ACHN (cell line): ENCODE measurements at places on chromosomes 5 and 9.

GRCh38 chr5:123266365-123266764, 156.8 kb downstream of the CEP120 start:
- no peak for DNase-seq

DNA sequence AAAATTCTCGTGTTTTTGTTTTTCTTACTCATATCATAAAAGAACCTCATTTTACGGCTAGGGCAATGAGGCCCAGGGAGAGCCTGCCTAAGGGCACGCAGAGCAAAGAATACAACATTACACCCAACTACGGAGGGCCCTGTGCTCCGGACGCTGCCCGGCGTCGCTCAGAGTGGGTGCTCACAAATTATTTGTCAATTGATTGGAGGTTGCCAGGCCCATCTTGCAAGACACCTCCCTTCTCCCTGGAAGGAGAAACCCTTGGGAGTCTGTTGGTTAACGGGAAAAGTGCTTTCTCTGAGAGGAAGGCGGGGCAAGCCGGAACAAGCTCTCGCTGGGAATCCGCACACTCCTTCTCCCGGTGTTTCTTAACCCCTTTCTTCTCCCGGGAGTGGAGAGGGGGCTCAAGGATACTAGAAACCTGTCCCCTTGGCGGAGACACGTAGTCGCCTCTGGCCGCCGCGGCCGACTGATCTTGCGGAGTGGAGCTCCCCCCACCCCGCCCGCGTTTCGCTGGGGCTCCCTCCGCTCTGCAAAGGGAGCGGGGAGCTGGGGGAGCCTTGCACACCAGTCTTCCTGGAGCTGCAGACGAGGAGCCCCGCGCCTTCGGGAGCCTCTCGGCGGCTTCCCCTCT, 599.3 kb upstream of the SGCD start:
- DNase-seq = no peak

- no peak for DNase-seq
Measured at GRCh38 chr9:135007601-135008000, 79.9 kb upstream of the OLFM1 start.

DNA sequence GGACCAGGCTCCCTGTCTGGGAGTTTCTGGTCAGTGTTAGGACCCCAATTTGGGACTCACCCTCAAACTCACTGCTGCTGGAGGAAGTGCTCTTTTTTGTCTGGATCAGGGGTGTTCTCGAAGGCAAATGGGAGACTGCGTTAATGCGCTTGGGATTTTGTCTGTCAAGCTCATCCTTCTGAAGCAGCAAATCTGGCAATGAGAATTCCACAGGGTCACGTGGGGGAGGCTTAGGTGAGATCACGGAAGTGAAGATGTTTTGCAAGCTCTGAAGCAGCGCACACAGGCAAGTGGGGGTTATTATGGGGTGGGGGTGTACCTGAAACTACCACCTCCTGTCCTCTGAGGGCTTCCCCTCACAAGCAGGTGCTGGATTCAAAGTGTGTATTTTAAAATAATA, 10.5 kb upstream of the TEX53 start:
- DNase-seq = no peak

GRCh38 chr5:107687404-107687803, 16.7 kb upstream of the EFNA5 start:
- no peak for DNase-seq

DNA sequence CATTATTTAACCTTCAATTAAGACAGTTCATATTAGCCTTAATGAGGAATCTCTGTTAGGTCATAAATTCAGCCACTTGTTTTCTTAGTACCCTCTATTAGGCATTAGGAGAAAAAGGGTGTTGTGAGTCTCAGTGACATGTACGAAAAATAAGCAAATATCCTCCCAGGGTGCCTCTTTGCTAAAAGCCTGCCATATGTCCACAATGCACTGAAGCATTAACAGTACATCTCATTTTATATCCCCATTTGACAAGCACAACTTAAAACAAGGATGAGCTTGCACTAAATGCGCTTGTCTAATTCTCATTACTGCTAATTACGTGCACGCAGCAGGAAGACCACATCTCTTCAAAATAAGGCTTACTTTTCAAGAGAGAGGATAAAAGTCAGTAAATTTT, 48.4 kb upstream of the SRFBP1 start:
- DNase-seq = no peak

GRCh38 chr5:7207979-7208378, 188.0 kb upstream of the ADCY2 start:
- DNase-seq = no peak

GRCh38 chr9:72586388-72587130, 65.2 kb downstream of the TMC1 start:
- DNase-seq = peak; percentile 6

DNA sequence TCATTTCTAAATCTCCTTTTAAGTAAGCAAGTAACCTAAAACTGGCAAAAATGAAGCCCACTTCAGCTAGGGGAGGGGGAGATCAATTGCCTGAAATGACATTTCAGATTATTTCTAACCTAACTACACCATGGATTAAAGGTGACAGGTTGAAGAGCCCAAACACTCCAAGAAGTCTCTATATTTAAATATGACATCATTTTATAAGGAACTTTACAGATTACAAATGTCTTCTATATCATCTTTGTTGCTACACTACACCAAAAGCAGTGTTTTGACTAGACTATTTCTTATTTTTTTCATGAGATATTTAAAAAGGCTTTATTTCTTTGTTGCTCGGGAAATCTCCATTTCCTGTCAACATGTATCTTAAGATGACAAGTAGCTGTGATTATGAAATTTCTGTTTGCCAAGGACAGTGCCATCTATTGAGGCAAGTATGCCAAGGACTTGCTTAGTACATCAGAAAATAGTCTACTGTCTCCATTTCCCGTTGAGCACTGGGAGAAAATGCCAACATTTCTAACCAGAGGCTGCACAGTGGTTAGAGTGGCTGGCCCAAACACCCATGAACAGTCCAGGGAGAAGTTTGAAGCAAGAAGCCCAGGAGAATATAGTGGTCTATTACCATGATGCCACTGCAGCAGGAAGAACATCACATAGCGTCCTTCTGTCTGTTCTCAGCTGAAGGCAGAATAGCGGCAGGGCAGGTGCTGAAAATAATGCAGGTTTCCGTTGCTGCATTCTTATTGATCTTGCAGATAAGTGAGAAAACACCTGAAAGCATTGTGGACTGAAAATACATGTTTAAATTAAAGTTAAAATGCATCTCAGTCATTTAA, 93.4 kb upstream of the ITGA2 start:
- no peak for DNase-seq

DNA sequence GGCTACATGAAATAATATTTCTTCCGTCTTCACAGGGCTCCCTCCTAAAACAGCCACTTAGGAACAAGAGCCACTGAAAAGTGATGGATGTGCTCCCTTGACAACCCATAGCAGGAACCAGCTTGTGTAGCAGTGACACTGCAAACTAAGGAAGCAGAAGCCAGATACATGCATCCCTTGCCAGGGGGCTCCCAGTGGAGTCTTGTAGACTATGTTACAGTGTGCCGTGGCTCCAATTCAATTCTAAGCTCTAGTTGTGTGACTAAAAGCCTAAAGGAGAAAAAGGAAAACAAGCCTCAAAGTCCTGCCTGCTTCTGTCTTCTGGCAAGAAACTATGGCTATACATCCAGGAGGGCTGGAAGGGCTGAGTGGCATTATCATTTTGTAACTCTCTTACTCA, 12.2 kb upstream of the TAF1L start:
- no peak for DNase-seq

GRCh38 chr9:108528231-108528630, 327.6 kb downstream of the ACTL7B start:
- DNase-seq = no peak

DNA sequence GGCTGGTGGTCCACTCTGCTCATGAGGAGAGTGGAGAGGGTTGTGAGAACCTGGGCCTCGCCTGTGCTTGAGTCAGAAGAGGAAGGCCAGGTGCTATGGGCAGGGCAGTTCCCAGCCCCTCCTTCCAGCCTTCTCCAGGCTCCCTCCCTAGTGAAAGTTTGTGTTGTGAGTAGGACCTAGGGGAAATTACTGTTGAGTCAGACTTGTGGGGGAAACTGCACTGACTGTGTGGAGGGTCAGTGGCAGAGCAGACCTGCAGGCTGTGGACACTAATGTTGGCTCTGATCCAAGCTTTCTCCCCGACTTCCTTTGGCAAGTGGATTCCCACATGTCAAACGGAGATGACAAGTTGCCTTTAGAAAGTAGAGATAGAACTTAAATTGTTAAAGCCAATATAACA, 102.6 kb downstream of the ARHGAP26 start:
- DNase-seq = peak; percentile 36

DNA sequence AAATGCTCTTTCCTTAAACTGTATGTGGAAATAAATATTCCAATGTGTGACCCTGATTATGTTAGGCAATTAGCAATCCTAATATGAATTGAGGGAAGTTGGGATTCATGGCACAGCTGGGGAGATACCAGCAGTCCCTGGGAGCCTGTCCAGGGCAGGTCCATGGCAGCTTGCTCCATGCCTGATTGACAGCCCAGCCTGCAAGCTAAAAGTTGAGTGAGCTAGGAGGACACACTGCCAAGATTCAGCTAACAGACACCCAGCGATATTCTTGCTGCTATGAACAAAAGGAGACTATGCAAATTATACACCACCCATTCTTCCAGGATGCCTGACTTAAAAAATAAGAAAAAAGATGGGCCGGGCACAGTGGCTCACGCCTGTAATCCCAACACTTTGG, 6.2 kb downstream of the TGFBI start:
- no peak for DNase-seq

- DNase-seq = no peak
Measured at GRCh38 chr5:166562246-166562645, 1729.2 kb upstream of the WWC1 start.

- DNase-seq = no peak
Measured at GRCh38 chr9:130871395-130872062, 25.1 kb downstream of the QRFP start.

GRCh38 chr9:121503444-121503843, 3.8 kb upstream of the GGTA1 start:
- no peak for DNase-seq

- DNase-seq = no peak
Measured at GRCh38 chr9:20540169-20540863, 82.0 kb downstream of the MLLT3 start.

- no peak for DNase-seq
Measured at GRCh38 chr9:25254051-25254450, 424.2 kb downstream of the TUSC1 start.

GRCh38 chr9:35661756-35662350, 3.1 kb downstream of the ARHGEF39 start:
- no peak for DNase-seq

DNA sequence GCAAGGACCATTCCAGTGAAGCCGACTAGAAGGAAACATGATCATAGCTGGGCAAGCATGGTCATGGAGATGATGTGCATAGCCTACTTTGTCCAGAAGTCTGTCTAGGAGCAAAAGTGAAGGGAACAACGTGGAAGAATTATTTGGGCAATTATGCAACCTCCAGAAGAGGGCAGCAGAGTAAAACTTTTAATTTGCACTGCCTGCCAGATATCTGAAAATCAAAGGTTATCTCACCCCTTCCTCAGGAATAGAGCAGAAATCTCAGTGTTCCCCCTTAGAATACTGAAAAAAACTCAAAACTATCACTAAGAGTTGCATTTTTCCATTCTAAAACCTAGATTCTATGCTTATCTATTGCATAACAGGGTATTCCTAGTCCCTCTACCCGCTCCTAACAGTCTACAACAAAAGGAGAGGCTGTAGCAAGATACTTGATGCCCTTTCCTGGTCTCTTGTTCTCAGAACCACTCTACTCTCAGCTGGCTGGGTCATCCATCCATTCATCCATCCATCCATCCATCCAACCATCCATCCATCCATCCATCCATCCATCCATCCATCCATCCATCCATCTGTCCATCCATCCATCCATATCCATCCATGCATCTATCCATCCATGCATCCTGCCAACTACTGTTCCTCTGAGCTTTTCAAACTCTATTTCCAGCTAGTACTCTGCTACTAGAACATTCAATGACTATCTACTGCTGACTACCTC, 8.4 kb upstream of the SETD9 start:
- peak; percentile 48 for DNase-seq

GRCh38 chr9:93123561-93124283, 10.3 kb downstream of the NINJ1 start:
- no peak for DNase-seq

DNA sequence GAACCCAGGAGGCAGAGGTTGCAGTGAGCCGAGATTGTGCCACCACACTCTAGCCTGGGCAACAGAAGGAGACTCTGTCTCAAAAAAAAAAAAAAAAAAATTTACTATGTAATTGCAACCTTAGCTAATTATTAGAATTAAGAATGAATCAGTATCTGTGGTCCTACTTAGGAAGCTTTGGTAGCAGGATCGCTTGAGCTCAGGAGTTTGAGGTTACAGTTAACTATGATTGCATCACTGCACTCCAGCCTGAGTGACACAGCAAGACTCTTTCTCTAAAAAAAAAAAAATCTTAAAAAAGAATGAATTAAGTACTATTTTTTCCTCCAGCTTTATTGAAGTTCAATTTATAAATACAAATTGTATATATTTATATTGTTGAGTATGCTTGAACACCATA, 16.7 kb downstream of the NDUFAF2 start:
- no peak for DNase-seq

DNA sequence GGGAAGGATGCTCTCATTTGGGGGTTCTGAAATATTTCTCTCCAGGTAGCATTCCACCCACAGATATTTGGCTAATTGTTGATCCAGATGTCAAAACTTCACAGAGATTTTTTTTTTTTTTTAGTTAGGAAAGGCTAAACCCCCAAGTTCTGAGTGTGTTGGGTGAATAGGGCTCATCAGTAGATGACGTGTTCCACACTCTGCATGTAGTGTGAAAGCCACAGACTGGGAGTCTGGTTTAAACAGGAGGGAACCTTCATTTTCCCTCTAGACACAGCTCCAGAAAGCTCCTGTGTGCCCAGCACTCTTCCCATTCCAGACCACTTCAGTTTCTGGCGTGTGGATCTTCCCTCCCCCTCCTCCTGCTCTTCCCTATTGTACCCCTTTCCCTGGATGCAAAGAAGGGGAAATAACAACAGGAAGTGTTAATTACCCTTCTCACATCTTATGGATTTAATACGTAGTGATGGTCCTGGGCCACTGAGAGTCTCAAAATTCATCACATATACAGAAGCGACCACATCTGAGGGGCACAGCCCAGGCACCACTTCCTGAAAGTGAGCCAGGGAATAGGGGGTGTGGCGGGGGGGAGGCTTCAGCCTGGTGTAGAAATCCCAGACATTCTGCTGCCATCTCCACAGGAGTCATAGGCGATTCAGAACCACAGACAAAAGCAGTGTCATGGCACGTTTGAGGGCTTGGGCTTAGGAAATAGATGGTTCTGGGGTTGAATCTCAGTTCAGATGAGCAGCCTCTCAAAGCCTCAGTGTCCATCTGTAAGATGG, 65.1 kb downstream of the DAP start:
- no peak for DNase-seq

- DNase-seq = no peak
Measured at GRCh38 chr9:28707616-28708015, 1134.3 kb upstream of the C9orf72 start.

DNA sequence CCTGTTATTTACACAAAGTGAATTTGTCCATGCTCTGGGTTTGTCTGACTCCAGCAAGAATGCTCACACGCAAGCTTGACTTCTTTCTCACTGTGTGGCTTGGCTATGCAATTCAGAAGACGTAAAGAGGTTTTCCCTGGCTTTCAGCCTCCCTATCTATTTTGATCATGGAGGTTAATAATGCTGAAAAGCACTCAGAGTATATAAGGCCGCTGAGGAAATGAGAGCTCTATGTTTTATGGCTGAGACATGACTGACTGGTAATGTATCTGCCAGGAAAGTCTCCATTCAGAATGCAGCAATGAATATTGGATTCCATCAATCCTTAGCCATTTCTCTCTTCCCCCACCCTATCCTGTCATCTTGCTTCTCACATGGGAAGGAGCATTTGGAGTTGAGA, 417.3 kb downstream of the DMAC1 start:
- no peak for DNase-seq

- no peak for DNase-seq
Measured at GRCh38 chr9:85647571-85647970, 94.2 kb downstream of the AGTPBP1 start.
